ENCODE measurements at places on chromosomes 7 and 10. TPM values are rescaled to one million over a fixed set of nuclear protein-coding genes. Genes with fewer than 3 reads are reported as not detected.

MYOF gene
- total RNA-seq = 383 TPM

BTBD16 gene
- total RNA-seq = not detected

SLC26A4 gene
- total RNA-seq = 4.9 TPM

NKX2-3 gene
- not detected for total RNA-seq

TMEM140 gene
- total RNA-seq = 28.7 TPM

GJC3 gene
- total RNA-seq = 0.19 TPM

TRIM73 gene
- 0.98 TPM for total RNA-seq

FAM237B gene
- total RNA-seq = not detected

SCART1 gene
- total RNA-seq = 1.3 TPM

SUN3 gene
- not detected for total RNA-seq

PUS7 gene
- 51.3 TPM for total RNA-seq

KDM7A gene
- 8.1 TPM for total RNA-seq

PAPSS2 gene
- 64.2 TPM for total RNA-seq

CCAR1 gene
- 53.2 TPM for total RNA-seq

ADIRF gene
- total RNA-seq = 11.4 TPM

NME8 gene
- total RNA-seq = not detected

AGMO gene
- 11.8 TPM for total RNA-seq

GDF10 gene
- not detected for total RNA-seq

CASTOR2 gene
- total RNA-seq = 17.4 TPM

EN2 gene
- total RNA-seq = not detected

DNAJC9 gene
- 49.3 TPM for total RNA-seq

MCMBP gene
- total RNA-seq = 55.9 TPM

OIT3 gene
- 0.19 TPM for total RNA-seq

AKR1C8 gene
- total RNA-seq = not detected

PRSS1 gene
- total RNA-seq = not detected

PRDX3 gene
- total RNA-seq = 130 TPM

HACD1 gene
- 15.3 TPM for total RNA-seq

VSIR gene
- total RNA-seq = 12.7 TPM

SPRN gene
- not detected for total RNA-seq

CACNA2D1 gene
- total RNA-seq = 31.0 TPM

DDC gene
- total RNA-seq = not detected

EPO gene
- not detected for total RNA-seq

KNDC1 gene
- not detected for total RNA-seq
